Cerebellar nuclear complex (tissue), 1 donor: ENCODE measurements at places on chromosomes 7 and 10.

DNA sequence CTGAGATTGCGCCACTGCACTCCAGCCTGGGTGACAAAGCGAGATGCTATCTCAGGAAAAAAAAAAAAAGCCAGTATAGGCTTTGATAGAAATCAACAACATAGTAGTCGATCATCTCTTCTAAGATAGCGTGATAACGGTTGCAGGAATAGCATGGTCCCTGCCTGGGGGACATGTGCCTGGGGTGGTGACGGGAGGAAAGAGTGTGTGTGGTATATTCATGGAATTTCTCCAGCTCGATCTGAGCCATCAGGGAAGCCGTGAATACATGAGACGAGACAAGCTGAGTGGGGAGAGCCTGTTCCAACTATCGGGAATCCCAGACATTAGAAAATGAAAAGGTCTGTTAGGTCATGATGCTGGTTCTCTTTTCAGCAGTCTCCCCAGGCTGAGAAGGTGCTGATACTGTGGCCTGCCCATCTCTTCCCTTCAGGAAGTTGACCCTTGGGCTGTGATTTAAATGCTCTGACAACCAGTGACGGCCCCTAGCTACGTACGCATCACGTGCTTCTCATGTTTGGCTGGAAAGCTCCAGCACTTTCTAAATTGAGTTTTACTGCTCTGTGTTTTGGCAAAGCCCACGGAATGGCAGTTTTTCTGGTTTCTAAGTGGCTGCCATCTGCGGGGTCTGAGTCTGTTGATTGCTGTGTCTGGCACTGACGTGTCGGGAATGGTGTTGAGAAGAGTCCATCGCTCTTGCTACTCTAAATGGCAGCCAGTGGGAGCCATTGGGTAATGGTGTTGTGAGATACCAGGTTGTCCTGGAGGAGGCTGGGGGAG, 229.3 kb downstream of the CCDC3 start:
- DNase-seq = no peak

DNA sequence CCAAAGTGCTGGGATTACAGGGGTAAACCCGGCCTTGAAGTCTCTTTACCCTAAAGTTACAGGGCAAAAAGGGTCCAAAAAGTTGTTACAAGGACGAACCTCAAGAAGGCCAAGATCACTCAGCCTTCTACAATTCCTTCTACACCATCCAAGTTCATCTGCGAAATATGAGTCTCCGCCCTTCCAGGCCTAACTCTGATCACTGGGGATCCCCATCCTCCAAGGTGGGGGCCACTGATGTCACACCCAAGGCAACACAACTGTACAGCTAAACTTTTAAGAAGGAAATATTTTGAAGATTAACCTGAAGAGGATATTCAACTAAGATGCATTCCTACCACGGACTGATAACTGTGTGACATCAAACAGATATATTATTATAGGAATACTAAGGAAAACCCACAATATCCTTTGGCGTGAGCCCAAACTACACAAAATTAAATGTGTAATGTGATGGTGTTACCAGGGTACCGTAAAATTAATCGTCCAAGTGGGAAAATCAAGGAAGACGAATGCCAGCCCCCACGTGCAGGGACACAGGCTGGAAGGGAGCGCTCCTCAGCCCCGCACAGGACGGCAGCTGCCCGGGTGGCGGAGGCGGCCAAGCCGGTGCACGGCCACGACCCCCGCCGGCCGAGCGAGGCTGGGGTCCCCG, 1.0 kb downstream of the PAXIP1 start:
- DNase-seq = no peak

DNA sequence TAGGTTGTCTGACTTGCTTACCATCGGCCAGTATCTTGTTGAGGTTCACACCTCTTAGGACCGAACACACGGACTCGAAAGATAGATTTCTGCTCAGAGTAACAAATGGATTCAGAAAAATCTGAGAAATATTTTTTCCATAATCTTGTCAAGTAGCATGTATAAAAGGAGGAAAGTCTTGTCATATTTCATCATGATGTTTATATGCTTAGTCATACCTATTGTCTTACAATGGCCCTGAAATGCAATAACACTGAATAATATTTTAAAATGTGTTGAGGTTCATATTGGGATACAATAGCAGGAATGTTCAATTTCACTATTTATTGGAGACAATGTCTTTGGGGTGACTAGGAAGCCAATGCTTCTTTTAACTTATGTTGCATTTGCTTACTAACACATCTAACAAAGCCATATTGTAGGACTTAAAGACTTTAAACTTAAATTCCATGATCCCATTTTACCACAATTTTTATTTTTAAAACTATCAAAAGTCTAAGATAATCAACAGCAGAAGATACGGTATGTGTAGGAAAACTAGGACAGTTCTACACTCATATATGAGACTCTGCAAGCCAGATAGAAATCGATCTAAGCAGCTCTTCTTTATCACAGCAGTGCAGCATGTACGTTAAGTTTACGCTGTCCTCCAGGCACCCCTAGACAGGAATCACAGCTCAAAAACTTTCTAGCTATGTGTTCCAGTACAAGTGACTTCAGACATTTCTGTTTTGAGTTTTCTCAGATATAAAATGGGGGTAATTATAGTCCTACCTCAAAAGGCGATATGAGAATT, 135.7 kb upstream of the CAV2 start:
- no peak for DNase-seq

GRCh38 chr10:46284286-46285229, 2.2 kb upstream of the ANTXRL start:
- DNase-seq = no peak

DNA sequence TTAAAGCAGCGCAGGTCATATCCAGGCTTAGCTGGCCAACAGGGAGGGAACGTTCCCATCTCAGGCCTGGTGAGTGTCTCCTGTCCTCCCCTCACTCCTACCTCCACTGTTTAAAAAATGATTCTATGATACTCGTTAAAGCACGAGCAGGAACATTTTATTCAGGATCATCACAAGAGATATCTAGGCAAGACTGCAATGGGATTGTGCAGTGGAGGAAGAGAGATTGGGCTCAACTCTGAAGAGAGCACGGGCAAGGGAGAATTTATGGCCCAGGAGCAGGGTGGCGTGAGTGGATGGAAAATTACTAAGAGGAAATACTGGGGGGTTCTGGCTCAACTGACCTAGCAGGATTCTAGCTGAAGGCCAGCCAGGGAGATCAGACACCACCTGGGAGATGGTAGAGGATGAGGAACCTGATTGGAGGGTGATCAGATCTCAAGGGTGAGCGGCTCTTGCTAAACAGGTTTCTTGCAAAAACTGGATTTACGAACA, 9.0 kb upstream of the HSPB1 start:
- no peak for DNase-seq

DNA sequence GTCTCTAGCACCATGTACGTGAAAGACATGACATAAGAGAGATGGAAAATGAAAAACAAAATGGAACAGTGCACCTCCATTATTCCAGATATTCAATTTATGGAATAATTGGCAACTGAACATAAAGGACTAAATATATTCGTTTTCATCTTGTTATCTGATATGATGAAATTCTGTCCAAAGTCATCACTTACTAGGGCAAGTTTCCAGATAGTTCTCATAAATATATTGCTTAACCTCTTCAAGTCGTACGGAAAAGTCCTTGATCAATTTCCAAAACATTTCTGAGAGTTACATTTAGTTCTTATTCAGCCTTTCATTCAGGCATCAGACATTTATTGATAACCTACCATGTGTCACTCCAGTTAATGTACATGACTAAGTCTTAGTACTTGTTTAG, 185.2 kb downstream of the HGF start:
- no peak for DNase-seq

DNA sequence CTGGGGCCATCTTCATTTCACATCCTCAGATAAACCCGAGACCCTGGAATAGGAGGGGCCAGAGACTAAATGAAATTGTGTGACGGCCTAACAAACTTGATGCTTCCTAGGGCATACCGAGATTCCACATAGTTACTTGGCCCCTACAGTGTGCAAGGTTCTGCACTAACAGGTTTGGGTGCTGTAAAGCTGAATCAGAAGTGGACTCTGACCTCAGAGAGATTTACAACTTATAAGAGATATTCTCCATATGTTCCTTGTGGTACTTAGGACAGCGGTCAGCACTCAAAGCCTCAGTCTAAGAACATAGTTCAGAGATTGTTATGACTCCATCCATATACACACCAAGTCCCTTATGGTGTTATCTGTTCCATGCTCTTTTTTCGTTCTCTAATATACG, 55.1 kb upstream of the FHIP2A start:
- DNase-seq = no peak

DNA sequence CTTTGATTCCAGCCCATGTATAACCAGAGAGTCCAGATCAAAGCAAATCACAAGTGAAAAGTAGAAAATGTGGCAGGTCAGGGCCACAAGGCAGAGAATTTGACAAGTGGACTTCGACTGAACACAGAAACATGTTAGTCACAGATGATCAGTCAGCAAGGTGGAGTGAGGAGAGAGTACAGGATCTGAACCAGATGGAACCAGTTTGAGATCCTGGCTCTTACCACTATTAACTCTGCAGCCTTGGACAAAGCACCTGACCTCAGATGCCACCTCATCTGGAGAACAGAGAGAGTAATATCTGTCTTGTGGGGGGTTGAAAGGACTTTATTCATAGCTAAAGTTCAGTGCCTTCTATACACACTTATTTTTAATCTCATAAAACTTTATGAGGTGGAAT, 4.4 kb downstream of the MRLN start:
- DNase-seq = no peak

DNA sequence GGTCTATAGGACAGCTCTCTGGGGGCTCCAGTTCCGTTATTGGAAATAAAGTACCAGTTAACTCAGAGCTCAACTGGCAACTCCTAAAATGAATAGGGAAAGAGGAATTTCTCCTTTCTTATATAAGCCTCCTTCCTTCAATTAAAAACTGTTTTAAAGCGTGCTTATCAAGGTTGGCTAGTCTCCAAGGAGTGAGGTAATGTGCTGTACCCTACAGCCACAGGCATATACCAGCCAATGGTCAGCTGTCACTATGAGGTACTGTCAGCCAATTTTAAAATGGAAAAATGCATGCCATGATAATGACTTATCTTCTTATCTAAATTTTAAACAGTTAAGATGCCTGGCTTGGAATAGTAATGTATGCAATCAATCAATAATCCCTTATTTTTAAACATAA, 76.2 kb downstream of the PLCE1 start:
- no peak for DNase-seq

GRCh38 chr7:87473986-87474385, 1.5 kb downstream of the ABCB4 start:
- no peak for DNase-seq

DNA sequence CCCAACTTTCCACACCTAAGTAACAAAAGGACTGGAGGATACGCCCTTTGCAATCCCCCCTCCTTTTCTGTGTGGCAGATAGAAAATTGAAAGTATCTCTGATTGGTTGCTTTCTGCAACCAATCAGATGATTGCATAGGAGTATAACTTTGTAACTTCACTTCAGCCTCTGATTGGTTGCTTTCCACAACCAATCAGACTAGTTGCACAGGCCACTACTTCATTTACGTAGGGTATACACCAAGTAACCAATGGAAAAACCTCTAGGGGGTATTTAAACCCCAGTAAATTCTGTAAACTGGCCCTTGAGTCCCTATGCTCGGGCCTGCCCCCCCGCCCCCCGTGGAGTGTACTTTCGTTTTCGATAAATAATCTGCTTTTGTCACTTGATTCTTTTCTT, 1080.4 kb downstream of the CNTNAP2 start:
- DNase-seq = no peak

- DNase-seq = no peak
Observed at GRCh38 chr7:36264123-36264801, 111.2 kb downstream of the EEPD1 start.

- DNase-seq = peak; percentile 4
Observed at GRCh38 chr7:148503900-148504487, 86.6 kb upstream of the C7orf33 start.

- DNase-seq = no peak
Observed at GRCh38 chr7:155226261-155227003, 71.2 kb upstream of the INSIG1 start.

GRCh38 chr10:119302591-119303253, 95.4 kb downstream of the GRK5 start:
- DNase-seq = no peak

DNA sequence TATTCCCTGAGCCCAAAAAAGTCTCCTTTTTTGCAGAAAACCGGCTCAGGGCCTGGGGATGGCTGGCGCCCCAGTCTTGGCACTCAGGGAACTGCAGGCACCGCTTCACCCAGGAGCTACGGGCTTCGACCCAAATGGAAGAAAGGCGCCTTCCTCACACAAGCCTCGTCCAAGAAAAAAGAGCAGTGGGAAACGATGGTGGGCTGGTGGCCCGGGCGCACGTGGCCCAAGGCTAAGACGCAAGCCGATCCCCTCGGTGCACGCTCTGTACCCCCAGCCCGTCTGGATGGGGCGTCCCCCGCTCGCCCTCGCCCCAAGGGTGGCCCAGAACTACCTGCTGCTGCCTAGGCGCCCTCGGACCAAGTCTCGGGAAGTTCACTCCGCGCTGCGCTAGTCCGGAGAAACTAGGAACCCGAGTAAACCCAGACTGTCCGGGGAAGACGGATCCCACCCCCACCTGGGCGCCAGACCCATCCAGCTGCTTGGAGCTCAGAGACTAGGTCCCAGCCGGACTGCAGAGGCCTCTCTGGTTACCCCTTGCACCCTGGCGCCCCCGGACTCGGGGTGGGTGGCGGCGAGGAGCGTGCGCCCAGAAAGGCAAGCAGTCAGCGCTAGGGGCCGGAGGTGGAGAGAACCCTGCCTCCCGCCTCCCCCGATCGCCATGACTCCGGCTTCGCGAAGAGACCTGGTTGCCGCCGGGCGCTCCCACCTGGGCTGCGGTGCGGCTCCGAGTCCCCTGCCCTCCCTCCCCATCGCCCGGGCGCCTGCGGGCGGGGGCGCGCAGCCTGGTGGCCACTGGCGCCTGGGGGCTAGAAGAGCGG, 76.4 kb downstream of the CALN1 start:
- DNase-seq = no peak

DNA sequence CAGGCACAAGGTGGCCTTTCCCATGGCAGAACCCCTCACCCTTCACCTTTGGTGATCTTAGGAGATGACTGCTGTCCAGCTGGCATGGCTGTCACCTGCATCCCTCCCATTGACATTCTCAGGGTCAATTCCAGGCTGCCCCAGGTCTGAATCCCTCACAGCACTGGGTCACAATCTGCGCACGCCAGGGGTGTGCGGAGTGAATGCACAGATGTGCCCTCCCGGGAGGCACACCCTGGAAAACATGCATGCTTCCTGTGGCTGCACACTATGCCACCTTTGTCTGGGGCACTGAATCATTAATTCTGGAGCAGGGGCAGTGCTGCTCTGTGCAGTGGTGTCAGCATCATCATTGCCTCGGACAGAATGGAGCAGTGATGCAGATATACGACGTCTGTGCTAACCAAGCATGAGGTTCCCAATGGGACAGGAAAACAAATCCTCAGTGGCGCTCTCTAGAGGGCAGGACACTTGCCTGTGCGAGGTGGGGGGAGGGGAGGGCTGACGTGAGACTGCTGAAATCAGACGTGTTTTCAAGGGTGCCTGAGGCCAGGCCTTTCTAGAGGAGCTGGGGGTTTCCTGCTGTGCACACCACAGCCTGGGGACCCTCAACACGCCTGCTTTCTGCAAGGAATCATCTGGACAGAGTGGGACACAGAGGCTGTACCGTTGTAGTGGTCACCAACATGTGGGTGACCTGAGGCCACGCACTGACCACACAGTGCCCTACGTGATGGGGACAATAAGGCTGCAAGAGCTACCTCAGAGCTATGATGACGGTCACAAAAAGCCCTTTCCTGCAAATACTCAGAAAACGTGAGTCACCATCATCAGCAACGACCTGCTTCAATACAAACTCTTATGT, 77.9 kb downstream of the HIPK2 start:
- DNase-seq = no peak
